Activated CD8-positive, alpha-beta memory T cell treated with anti-CD3 and anti-CD28 coated beads for 24 hours (primary cell): ENCODE measurements at places on chromosomes 4 and X.

DNA sequence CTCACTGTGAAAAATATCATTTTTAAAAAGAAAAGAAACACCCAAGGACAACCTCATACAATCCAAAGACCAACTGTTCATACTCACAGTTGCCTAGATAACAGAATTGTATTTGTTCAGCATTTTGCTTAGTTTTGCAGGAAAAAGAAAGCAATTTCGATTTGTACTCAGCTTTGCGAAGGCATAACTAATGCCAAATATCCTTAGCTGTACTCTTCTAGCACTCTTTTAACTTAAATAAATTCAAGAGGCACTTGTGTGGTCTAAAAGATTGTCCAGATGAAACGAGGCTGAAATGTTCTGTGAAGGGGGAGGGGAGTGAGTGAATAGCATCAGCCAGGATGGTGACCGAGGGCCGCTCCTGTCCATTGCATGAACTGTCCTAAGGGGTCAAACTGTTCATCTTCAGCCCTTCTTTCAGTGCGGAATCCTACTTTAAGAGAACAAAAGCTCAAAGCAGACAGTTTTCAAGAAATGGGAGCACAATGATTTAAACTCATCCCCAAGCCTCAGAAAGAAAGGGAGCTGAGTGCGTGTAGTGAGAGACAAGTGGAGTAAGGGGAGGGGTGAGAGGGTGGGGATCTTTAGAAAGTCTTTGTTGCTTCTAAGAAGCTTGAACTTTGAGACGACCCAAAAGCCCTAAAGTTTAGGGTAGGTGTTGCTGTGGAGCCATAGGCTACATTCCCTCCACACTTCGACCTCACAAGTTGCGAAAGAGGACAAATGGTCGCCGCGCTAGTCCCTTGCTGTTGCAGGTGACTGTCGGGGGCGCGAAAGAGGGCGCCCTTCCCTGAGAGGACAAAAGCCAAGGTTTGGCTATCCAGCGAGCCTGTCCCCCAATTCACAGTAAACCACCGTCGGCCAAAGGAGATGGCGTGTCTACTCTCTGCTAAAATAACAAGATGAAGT is 4.0 kb upstream of the NEUROG2 start:
- no peak for DNase-seq

DNA sequence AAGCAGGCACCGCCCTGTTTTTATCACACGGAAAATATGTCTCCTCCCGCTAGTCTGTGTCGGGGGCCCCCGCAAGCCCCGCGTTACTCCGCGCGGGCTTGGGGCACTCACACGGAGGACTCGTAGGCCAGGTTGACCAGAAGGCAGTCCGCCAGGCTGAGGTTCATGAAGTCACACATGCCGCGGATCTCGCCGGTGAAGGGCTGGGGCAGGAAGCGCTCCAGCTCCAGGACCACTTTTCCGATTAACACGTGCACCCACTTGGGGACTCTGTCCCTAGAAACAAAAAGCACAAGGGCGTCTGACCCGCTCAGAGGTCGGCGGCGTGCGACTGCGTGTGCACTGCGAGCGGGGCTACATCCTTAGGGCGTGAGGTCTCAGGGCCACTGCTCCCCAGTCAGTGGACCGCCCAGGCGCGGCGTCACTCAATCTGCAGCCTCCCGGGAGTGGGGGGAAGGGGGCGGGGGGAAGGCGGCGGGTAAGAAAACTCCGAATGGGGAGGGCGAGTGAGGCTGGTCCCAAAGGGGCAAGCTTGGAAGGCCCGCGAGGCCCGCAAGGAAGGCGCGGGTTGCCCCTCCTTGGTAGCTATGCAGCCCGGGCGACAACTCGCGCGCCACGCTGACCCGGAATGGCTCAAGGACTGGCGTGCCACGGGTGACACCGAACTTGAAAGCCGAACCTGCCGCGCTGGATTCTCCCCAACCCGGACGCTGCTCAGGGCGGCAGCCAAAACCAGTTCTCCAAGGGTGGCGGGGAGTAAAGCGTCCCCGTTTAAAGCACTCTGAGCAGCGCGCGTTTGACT is 722 bp downstream of the NAAA start:
- DNase-seq: peak; percentile 90

GRCh38 chrX:22648281-22648680 is 351.5 kb upstream of the DDX53 start:
- no peak for DNase-seq

DNA sequence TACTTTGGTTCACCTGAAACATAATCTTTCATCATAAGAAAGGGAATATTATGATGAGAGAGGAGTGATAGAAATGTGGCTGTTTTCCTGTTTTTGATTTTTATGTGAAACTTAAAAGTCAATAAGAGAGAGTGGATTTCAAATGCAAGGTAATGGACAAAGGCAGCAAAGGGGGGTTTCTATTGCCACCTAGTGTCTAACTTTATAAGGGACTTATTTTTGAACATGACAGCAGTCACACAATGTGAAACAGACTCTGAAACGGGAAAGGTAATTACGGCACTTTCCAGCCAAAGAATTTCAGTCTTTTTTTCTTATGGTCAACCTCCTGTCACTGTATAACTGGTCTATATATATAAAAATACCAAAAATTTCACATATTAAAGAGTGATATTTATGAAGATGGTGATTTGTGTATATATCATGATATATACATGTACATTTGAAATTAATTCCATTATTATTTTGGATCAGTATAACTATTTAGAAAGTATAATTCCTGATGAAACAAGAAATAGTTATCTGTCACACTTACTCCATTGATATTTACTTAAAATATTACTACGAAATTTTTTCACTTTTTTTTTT is 127.1 kb downstream of the FBXO8 start:
- no peak for DNase-seq

GRCh38 chr4:138510053-138510452 is 267.9 kb upstream of the SLC7A11 start:
- DNase-seq: no peak

- no peak for DNase-seq
Observed at GRCh38 chrX:17967888-17968287, 106.8 kb upstream of the RAI2 start.

- DNase-seq: no peak
Observed at GRCh38 chr4:146450524-146450923, 71.2 kb downstream of the SLC10A7 start.

DNA sequence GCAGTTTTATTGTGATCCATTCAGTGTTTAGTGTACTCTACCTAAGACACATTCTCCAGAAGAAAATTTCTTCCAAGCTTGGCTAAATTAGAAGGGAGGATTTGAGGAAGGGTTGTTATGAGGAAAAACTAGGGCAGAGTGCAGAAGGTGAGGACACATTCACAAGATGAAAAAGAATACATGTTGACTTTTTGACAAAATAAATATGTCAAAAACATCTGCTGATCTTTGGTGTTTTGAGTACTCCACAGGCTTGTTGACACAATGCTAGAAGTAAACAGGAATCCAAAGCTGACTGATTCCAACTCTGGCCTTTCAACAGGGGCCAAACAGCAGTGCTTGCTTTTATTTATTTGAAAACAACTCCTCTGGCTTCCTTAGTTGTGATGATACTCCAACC is 125.8 kb upstream of the SLC7A11 start:
- DNase-seq: no peak

DNA sequence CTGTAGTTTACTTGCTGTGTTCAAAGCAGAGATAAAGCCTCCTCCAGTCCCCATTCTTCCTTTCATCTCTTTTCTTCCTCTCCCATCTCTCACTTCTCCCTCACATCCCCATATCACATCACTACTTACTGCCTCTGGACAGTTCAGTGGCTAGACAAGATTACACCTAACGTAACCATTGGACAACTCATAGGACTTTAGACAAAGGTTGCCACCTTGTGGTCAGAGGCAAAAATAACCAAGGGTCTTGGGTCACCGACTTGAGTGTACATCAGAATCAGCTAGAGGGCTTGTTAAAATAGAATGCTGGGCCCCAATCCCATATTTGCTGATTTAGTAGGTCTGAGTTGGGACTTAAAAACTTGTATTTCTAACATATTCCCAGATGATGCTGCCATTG is 109.3 kb upstream of the DGKK start:
- no peak for DNase-seq

GRCh38 chrX:15116900-15117299 is 153.0 kb downstream of the ASB9 start:
- no peak for DNase-seq

- no peak for DNase-seq
Observed at GRCh38 chrX:66163447-66163846, 600 bp upstream of the HEPH start.

GRCh38 chrX:74514384-74514783 is 93.1 kb downstream of the SLC16A2 start:
- no peak for DNase-seq

- DNase-seq: no peak
Observed at GRCh38 chr4:108416831-108417230, 203.5 kb upstream of the RPL34 start.

DNA sequence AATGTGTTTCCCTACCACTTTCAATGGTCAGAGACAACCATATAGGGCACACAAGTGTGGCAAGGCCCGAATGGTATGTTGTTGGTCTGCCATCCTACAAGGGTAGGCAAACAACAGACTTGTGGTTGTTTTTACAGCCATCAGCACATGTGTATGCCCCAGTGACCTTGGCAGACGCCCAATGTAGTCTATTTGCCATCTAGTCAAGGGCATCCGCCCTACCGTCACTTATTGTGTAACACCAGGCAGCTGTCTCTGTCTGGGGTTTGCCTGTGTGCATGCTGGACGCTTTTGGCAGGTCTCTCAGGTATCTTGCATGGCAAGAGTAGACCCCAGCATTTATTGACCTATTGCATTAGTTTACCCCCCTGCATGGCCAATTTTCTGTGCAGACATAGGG is 1145.5 kb upstream of the POU3F4 start:
- DNase-seq: no peak

- no peak for DNase-seq
Observed at GRCh38 chr4:54664400-54664799, 6.6 kb downstream of the KIT start.

- no peak for DNase-seq
Observed at GRCh38 chrX:151791961-151792360, 57.4 kb downstream of the CNGA2 start.

- no peak for DNase-seq
Observed at GRCh38 chr4:183698909-183699308, 39.8 kb downstream of the TRAPPC11 start.

DNA sequence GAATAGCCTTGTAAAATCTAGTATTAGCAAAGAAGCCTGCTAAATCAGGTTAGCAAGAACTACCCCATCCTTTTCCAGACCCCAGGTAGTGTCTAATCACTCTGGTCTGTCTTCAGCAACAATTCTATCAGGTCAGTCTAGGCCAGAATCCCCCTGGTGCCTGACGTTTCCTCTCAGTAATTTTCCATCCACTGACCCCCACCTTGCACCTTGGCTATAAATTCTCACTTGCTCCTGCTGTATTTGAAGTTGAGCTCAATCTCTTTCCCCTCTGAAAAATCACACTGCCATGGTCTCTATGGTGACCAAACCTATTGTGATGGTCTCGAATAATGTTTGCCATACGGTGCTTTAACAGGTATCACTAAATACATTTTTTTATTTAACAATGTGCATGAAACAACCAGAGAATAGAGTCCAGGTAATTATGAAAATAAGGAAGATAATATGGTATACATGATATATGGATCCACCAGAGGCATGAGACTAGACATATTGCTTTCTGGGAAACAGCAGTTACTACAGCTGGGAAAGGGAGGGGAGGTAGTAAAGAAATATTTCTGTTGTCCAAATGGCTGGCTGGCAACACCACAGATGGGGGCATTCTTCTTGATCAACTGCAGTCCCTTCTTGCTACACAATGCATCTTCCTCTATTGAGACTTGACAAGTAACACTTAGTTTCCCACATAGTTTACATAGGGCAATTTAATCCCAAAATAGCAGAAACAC is 33.8 kb downstream of the CXCL1 start:
- DNase-seq: no peak

GRCh38 chr4:69583543-69583942 is 55.9 kb downstream of the UGT2A2 start:
- no peak for DNase-seq

DNA sequence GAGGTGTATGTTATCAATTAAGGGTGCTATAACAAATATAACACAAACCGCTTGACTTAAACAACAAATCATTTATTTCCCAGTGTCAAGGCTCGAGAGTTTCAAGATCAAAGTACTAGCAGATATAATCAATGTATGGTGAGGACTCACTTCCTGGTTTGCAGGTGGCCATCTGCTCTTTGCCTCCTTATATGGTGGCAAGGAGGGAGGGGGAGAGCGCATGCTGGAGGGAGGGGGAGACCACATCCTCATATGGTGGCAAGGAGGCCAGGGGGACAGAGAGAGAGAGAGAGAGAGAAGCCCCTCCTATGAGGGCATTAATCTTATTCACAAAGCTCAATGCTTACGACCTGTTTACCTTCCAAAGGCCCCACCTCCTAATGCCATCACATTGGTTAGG is 372.3 kb upstream of the SPOCK3 start:
- DNase-seq: no peak

GRCh38 chr4:24640366-24640765 is 56.0 kb upstream of the DHX15 start:
- no peak for DNase-seq

- no peak for DNase-seq
Observed at GRCh38 chrX:149877636-149878035, 3.3 kb upstream of the MAGEA8 start.

DNA sequence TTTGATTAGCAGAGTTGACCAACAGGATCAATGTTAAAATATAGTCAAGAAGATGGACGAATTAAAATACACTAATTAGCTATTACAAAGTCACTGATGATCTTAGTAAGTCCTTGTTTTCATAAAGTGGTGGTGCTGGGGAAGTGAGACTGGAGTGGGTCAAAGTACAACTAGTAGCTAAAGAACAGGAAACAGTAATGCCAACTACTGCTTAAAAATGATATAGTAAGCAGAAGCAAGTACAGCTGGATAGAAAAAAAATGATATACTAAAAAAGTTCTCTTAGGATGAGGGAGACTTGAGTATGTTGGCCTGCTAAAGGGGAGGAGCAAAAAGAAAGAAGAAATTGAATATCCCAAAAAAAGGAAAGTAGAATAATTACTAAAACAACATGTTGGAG is 580.8 kb upstream of the FTHL17 start:
- no peak for DNase-seq

- DNase-seq: no peak
Observed at GRCh38 chr4:38036548-38036947, 76.3 kb downstream of the PTTG2 start.

DNA sequence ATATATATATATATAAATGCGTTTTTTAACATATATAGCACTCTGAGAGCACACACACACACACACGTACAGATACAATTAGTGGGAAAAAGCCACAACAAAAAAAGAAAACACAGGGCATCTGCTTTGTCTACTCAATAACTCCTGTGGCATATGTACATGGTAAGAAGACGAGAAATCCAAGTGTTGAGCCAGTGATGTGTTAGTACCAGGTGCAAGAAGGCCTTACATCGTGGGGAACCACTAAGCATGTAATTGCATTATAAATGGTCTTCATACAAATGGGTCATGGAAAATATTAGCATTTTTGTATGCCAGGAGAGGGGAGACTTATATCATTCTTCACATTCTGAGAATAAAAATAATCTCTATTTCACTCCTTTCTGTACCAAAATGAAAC is 62.7 kb upstream of the FAM47B start:
- no peak for DNase-seq

DNA sequence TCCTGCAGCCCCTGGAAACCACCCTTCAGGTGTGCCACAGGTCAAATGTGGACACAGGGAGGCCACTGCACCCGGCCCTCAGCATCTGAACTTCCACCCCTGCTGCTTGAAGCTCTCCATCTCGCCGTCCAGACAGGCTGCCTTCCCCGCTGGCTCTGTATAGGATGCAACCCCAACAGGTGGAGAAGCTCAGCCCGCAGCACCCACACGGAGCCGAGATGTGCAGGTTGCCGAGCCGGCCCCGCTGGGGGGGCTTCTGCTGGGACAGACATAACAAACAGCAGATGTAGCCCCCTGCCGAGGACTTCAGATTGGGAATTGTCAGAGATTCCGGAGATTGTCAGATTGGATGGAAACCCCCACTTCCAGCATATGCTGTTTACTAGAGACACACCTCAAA is 20.5 kb downstream of the TMEM187 start:
- no peak for DNase-seq
